ENCODE measurements at places on chromosomes 1 and 21. TPM values are rescaled to one million over a fixed set of nuclear protein-coding genes. Genes with fewer than 3 reads are reported as not detected.
A peak's percentile ranks its signal among the peaks of the same experiment; 100 is the strongest.

DNA sequence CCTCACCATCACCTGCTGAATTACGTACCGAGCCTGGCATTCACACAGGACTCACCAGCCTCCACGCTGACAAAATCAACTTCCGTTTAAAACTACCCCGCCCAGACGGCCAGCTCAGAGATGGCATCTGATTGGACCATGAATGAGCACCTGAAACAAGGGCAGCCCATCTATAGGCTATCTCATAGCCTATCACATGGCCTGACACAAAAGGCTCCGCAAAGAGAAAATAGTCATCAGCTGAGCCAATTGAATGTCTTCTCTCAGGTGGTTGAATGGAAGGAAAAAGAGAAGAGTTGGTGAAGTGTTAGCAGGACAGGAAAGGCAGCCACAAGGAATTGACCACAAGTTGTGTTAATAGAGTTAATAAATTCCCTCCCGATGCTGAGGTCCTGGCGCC, 50.6 kb upstream of the ZC3H12A start:
- H3K36me3 ChIP-seq, result no peaks in the 10 kb centered on the region
- no peak overlapping the region for H3K4me3 ChIP-seq
- H3K27me3 ChIP-seq, result peaks cover 56% of the 10 kb centered on the region

DNA sequence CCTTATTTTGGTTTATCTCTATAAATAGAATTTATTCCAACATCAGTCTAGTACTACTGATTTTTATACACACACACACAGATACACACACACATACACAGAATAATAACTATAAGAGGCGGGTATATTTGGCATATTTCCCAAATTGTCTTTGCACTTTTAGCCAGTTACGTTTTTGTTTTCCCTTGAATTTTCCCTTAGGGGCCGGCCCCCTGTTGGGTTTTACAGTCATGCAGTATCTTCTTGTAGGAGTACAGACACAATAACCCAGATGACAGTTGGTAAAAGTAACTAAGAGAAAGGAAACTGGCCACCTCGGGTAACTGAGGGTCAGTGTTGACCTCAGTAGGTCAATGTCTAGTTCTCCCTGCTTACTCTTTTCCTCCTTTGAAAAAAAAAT, 50.9 kb downstream of the DISP1 start:
- no peaks in the 10 kb centered on the region for H3K27me3 ChIP-seq
- H3K36me3 ChIP-seq, result no peaks in the 10 kb centered on the region

DNA sequence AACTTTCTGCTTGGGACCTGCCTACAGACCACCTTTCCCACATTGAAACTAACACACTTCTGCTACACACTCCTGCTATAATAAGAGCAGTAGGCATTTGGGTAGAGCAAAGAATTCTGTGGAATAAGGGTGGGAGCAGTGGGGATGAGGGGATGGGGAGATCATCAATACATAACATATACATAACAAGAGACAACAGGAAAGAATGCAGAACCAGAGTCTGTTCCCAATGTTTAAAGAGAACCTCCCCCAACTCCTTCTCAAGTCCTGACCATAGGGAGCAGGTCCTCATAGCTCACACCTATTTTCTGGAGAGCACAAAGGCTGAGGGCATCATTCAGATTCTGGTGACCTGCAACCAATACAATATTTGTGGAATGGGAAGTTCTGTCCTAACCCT, 121.6 kb upstream of the BARHL2 start:
- no peak overlapping the region for H3K4me3 ChIP-seq
- ATAC-seq, result no peak
- no peak overlapping the region for H3K27ac ChIP-seq
- H3K27me3 ChIP-seq, result peaks cover 85% of the 10 kb centered on the region
- H3K36me3 ChIP-seq, result no peaks in the 10 kb centered on the region

GRCh38 chr21:33396436-33396835, 6.8 kb upstream of the IFNGR2 start:
- ATAC-seq, result no peak
- no peaks in the 10 kb centered on the region for H3K36me3 ChIP-seq
- H3K4me1 ChIP-seq, result peaks cover 17% of the 10 kb centered on the region
- H3K4me3 ChIP-seq, result no peak overlapping the region
- peak overlapping the region; percentile 72 for H3K27ac ChIP-seq

- H3K4me3 ChIP-seq, result no peak overlapping the region
- peaks cover 86% of the 10 kb centered on the region for H3K27me3 ChIP-seq
- H3K27ac ChIP-seq, result no peak overlapping the region
- no peak for ATAC-seq
- no peaks in the 10 kb centered on the region for H3K4me1 ChIP-seq
- no peaks in the 10 kb centered on the region for H3K36me3 ChIP-seq
Measured at GRCh38 chr1:36846357-36846756, 188.0 kb downstream of the GRIK3 start.

- ATAC-seq, result no peak
- no peaks in the 10 kb centered on the region for H3K4me1 ChIP-seq
- H3K27ac ChIP-seq, result no peak overlapping the region
- H3K27me3 ChIP-seq, result no peaks in the 10 kb centered on the region
- peaks cover 3% of the 10 kb centered on the region for H3K36me3 ChIP-seq
Measured at GRCh38 chr1:206649261-206649921, 14.1 kb downstream of the DYRK3 start.

DNA sequence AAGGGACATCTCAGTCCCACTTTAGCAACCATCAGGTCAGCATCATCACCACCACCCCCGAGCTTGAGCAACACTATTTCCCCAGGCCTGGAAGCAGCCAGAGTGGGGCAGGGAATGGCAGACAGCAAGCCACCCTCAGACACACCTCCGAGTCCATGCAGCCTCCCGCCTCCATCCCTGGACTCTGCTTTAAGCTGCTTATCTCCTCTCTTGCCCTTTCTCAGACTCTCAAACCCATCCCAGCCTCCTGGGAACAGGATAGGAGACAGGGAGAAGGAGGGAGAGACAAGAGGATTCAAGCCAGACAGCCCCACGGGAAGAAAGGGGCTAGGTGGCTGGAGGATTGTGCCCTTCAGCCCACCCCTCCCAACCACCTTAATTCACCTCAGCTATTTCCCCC, 1.7 kb downstream of the PIAS3 start:
- no peak for ATAC-seq
- H3K36me3 ChIP-seq, result peaks cover 50% of the 10 kb centered on the region
- H3K27ac ChIP-seq, result no peak overlapping the region
- peaks cover 3% of the 10 kb centered on the region for H3K4me1 ChIP-seq
- H3K4me3 ChIP-seq, result no peak overlapping the region

DNA sequence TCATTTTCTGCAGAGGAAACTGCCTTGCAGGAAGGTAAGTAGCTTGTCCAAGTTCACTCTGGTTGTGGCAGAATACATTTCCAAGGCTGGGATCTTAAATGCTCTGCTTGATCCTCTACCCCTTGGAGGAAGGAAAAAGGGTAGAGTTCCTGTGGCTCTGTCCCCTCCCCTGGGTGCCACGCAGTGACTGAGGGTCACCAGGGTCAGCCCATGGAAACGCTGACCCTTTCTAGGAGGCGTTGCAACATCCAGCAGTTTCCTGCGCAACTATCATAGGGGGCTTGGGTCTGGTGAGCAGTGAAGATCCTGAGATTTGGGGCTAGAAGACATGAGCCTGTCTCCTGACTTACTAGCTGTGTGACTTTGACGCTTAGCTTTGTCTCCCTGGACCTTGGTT, 29.4 kb upstream of the EPS8L3 start:
- H3K27me3 ChIP-seq, result no peaks in the 10 kb centered on the region
- no peak for ATAC-seq
- no peaks in the 10 kb centered on the region for H3K36me3 ChIP-seq
- peaks cover 54% of the 10 kb centered on the region for H3K4me1 ChIP-seq
- H3K27ac ChIP-seq, result peak overlapping the region; percentile 64

DNA sequence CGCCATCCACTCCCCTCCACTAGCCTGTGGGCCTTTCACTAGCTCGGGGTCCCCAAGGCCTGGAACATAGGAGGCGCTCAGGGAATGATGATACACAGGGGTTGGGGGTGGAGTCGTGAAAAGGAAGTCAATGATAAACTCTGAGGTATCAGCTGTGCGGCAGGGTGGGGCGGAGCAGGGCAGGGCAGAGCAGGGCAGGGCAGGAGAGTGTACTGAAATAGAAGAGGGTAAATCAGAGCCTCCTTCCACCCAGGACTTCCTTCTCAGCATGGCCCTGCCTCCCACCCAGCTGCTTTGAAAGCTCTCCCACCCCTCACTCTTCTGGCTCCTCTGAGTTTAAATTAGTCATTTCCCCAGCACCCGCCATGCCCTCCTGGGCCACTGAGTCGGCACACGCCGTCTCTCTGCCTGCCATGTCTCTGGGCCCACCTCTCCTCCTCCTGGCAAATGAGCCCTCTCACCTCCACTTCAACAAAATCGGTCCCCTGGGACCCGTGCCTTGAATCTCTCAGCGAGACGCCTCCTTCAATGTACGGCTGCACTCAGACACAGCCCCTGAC, 16.9 kb downstream of the CAPZB start:
- peaks cover 94% of the 10 kb centered on the region for H3K4me1 ChIP-seq
- H3K27me3 ChIP-seq, result no peaks in the 10 kb centered on the region
- H3K27ac ChIP-seq, result peak overlapping the region; percentile 77

- peak; percentile 63 for ATAC-seq
- no peaks in the 10 kb centered on the region for H3K27me3 ChIP-seq
- no peak overlapping the region for H3K4me3 ChIP-seq
- H3K4me1 ChIP-seq, result peaks cover 20% of the 10 kb centered on the region
Measured at GRCh38 chr1:202365092-202365815, 16.8 kb downstream of the PPP1R12B start.

- H3K36me3 ChIP-seq, result no peaks in the 10 kb centered on the region
- no peak overlapping the region for H3K4me3 ChIP-seq
- H3K27ac ChIP-seq, result no peak overlapping the region
- no peak for ATAC-seq
- H3K27me3 ChIP-seq, result no peaks in the 10 kb centered on the region
Measured at GRCh38 chr1:86507935-86508582, 38.8 kb upstream of the CLCA4 start.

DNA sequence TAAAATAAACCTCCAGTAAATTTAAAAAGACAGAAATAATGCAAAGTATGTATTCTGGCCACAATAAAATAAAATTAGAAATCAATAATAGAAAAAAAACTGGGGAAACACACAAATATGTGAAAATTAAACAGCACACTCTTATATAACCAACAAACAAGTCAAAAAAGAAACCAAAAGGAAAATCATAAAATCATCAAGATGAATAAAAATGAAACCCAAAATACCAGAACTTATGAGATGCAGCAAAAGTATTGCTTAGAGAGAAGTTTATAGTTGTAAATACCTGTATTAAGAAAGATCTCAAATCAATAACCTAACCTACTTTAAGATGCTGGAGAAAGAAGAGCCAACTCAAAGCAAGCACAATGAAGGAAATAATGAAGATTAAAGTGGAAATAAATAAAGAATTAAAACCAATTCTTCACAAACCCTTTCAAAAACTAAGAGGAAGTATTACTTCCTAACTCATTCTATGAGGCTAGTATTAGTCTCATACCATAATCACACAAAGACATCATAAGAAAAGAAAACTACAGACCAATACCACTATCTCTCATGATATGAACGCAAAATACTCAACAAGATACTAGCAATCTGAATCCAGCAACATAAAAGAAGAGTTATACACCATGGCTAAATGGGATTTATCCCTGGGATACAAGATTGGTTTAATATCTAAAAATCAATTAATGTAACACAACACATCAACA, 6.4 kb upstream of the KRTAP10-3 start:
- ATAC-seq, result no peak
- peaks cover 26% of the 10 kb centered on the region for H3K27me3 ChIP-seq
- H3K4me1 ChIP-seq, result no peaks in the 10 kb centered on the region
- H3K27ac ChIP-seq, result no peak overlapping the region
- H3K4me3 ChIP-seq, result no peak overlapping the region
- H3K36me3 ChIP-seq, result no peaks in the 10 kb centered on the region

- H3K36me3 ChIP-seq, result no peaks in the 10 kb centered on the region
- no peak overlapping the region for H3K4me3 ChIP-seq
- no peaks in the 10 kb centered on the region for H3K27me3 ChIP-seq
- no peaks in the 10 kb centered on the region for H3K4me1 ChIP-seq
- H3K27ac ChIP-seq, result no peak overlapping the region
Measured at GRCh38 chr1:104380003-104380402, 630.3 kb downstream of the AMY1C start.

NTRK1 gene
- total RNA-seq, result 4.4 TPM

SYF2 gene
- total RNA-seq, result 95.9 TPM

OXCT2 gene
- total RNA-seq, result 1.8 TPM

ARHGEF16 gene
- 2.3 TPM for total RNA-seq
